ENCODE measurements at places on chromosomes 1 and 21.

DNA sequence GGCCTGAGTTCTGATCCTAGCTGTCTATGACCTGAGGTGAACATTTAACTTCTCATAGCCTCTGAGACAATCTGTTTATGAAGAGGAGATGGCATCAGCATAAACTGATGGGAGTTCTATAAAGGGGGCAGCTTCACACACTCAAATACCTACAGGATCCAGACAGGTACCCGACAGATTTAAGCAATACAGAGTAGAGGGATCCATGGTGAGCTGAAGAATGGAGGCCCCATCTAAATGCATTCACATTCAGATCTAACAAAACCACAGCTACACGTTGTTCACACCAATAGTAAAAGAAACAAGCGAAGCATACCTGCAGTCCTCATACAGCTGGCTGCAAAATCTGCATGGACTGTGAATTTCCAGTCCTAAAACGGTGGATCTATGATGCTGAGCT, 48.7 kb upstream of the ESRRG start:
- no peak for DNase-seq

DNA sequence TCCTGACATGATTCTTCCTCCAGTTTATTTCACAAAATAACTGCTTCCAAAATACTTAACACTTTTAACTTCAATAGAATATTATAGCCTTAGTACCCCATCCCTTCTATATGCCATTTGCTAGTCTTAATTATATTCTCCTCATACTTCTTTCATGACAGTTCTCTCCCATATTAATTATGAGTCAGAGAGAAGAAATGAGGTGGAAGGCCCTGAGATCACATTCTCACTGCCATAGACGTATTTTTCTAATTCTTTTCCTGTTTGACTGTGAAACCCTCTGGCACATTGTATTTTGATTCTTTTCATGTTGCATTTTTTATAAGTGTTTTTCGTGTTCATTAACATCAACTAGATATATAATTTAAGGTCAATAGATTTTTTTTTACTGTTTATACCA, 88.4 kb downstream of the GTF2B start:
- DNase-seq: no peak

GRCh38 chr1:245272676-245273075, 117.9 kb downstream of the KIF26B start:
- no peak for DNase-seq

DNA sequence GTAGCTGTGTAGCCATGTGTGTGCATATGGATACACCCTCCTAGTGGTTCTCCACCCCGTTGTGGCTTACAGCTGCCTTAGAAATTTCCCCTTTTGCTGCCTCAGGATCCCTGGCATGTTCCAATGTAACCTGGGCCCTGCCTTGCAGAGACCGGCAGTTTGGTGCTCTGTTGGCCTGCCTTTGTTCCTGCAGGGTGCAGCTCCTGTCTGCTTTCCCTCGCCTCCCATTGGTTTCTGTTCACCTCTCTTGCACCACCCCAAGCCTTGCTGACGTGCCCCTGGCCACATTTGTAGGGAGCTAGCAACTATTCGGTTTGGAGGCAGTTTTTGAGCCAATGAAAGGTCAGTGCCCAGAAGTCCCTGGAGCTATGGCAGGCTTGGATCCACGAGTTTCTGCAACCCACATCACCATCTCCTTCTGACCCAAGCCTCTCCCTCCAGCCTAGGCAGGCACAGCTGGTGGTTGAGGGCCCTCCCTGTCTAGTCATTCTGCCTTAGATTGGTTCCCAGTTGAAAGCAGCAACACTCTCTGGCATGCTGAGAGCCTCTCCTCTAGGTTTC, 54.9 kb downstream of the MAB21L3 start:
- no peak for DNase-seq

- no peak for DNase-seq
These were observed 10.7 kb downstream of the SPATC1L start for GRCh38 chr21:46173573-46173972.

- DNase-seq: no peak
These were observed 309 bp downstream of the NSL1 start for GRCh38 chr1:212791261-212791675.

DNA sequence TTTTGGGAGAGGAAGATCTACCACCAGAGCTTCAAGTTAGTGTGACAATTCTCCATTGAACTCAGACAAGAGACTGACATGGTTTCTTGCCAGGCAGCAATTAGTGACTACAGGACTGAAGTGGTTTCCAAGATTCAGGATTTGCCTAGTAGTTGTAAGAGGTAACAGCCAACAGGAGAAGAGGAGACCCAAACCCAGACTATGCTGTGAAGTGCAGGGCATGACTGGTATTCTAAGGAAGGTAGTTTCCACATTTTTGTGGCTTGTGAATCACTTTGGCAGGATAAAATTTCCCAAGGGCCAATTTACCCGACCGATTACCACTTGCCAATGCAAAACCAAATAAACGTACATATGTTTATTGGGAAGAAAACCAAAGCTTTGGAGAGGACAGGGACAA, 14.7 kb upstream of the RAP1A start:
- DNase-seq: no peak

GRCh38 chr1:15322648-15323350, 75.8 kb downstream of the FHAD1 start:
- DNase-seq: no peak

DNA sequence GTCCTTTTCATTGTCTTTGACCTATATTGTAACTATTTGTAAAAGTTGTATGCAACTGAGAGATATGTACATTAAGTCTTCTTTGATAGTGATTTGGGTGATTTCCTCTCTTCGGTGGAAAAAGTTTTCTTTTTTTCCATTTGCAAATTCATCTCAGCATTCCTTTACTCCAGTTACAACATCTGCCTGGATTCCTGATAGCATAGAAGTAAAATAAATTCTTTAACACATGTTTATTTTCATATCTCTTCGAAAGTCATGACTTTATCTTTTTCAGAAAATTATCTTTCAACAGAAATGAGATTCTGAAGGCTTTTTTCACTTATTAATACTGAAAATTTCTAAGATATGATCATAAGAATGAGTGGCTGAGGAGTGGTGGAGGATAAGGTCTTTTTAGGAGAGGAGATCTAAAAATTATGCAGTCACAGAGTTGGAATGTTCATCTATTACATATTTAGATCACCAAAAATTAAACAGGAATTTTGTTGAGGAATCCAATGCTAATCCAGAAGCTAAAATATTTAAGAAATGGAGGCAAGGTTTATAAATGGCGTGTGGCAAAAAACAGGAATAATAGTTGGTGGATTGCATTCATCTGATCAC, 400.5 kb downstream of the KCNT2 start:
- no peak for DNase-seq

GRCh38 chr1:179493323-179493722, 82.4 kb downstream of the NPHS2 start:
- DNase-seq: no peak

DNA sequence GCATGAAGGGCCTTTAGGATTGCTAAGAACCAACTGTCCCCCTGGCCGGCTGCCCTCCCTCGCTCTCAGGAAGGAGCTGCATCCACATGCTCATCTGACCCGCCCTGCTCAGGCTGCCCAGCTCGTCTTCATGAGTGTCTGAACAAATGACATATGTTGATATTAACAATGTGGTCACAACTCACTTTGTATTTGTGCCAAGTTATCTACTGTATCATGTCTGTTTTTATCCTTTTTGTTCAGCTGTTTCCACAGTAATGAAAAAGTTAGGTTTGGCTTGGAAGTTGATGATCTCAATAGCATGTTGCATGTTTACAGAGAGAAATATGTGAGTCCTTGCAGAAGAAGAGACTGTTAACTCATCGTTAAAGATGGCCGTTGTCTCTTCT, 75.1 kb downstream of the PHTF1 start:
- no peak for DNase-seq

GRCh38 chr1:162663589-162664106, 31.4 kb downstream of the DDR2 start:
- DNase-seq: no peak

DNA sequence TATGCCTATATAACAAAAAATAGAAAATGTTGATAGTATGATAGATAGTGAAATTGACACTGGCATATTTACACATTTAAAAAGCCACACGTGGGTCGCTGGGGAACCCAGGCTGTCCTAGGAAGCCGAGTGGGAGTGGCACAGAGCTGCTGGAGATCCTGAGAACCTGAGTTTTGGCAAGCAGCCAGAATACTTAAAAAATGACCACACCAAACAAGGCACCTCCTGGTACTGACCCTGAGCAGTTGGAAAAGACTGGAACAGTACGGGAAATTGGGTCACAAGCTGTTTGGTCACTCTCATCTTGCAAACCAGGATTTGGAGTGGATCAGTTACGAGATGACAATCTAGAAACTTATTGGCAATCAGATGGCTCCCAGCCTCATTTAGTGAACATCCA, 111.5 kb downstream of the ZFYVE9 start:
- DNase-seq: no peak

Data from activated CD4-positive, alpha-beta T cell treated with anti-CD3 and anti-CD28 coated beads, Interleukin-2, amount 50 U/mL, for 24 hours (primary cell).